CD4-positive, alpha-beta T cell treated with Interleukin-1 beta for 1 hour (primary cell): ENCODE measurements at places on chromosomes 4 and X.

GRCh38 chr4:145352438-145353145, 129.1 kb upstream of the SMAD1 start:
- DNase-seq = no peak

DNA sequence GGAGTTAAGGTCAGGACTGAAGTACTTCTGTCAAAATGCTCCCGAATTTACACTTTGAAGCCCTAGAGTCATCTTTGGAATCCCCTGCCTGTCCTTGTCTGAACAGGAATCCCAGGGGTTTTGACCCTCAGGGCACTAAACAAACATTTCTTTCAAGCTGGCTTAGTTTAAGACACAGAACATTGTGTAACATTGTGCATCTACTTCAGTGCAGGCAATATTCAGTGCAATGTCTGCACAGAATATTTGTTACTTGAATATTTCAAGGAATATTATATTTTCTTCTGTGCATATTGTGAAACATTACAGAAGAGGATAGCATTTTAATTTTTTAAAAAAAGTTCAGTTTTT, 763.4 kb downstream of the PCDH18 start:
- no peak for DNase-seq

- no peak for DNase-seq
Measured at GRCh38 chr4:78061939-78062570, 4.9 kb downstream of the FRAS1 start.

DNA sequence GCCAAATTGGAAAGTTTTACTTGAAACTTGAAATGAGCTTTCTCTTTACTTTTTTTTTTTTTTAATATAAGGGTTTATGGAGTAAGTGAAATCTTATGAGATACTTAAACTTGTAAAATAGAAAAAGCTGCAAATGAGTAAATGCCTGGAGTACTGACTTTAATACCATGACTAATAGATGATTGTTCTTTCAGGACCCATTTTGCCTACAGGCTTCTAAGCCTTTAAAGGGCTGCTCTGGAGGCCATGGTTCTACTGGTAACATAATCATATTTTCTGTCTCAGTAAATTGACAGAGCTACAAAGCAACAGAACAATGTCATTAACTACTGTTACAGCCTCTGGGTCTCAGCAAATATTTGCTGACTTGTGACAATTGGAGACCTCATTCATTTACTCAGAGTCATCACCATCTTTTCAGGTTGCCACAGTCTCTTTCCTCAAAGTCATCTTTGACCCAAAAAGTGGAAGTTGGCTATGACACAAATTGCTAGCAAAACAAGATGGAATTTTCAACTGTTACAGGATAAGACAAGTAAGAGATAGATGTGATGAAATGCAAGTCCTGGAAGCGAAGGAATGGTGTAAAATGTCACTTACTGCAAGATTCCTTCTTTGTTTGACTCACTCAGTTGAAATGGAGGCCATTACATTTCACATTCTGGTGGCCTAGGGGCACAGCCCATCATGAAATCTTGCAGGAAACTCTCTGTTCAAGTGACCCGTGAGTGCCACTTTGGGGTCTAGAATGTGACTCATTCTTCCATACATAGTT, 132.7 kb downstream of the BTC start:
- DNase-seq = no peak

DNA sequence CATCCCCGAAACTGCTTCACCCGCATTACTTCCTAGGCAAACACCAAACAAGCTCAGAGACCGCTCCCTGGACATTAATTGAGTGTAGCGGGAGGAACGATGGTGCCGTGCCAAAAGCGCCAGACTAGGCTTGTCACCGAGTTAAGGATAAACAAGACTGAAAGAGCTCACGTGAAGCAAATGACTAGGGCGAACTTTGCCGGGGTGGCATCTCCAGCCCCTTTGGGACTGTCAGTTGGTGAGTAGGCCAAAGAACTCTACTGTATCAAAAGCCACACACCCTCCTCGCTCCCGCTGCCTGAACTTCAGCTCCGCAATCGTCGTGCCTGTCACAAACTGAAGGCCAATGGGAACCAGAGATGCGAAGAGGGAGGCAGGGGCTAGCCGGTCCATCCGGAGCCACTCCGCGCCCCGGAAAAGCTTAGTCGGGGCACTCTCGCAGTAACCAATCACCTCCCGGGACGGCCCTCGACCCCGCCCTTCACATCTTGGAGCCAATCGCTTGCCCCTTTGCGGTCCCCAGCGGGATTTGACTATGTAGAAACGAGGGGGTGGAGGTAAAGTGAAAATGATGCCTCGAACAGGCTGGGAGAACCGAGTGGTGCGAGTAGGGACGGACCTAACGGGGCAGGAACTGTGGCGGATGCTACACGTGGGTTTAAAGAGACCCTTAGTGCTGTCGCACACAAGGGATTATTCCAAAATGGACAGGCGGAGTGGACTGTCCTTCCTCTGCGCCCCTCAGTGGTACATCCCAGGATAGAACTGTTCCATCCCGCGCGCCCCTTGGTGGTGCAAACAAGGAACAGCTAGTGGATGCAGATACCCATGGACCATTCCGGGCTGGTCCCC, 37.0 kb upstream of the FAM156A start:
- DNase-seq = peak; percentile 93
